ENCODE measurements at places on chromosomes 1 and 21.

DNA sequence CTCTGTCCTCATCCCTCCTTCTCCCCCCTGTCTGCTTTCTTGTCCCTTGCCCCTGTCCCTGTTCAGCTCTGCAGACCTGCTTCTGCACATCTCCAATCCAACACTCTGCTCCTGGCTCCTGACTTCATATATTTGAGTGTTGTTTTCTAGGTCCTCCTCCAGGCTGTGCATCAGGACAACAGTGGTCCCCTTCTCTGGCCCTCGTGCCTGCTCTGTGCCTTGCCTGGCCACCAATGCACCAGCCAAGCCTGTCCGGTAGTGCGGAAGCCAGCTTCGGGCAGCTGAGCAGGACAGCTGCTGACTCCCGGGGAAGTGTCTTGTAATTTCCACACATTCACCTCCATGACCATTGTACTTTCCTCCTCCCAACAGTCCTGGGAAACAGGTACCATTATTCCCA is 203.4 kb upstream of the RAB4A start:
- DNase-seq: no peak

- DNase-seq: no peak
Observed at GRCh38 chr21:23712166-23712565, 1895.1 kb downstream of the MRPL39 start.

DNA sequence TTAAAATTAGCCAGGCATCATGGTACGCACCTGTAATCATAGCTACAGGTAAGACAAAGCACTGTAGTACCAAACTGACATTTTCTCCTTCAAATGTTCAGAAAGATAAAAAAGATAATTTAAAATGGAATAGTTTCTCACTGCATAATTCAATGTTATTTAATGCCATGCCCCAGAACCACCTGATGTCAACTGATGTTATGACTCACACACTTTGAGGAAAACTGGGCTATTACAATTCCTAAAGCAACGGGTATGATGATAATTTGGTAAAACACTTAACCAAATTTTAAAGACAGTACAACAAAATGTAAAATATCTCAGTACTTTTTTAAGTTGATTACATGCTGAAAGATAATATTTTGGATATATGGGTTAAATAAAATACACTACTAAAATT is 22.9 kb upstream of the PLEKHO1 start:
- no peak for DNase-seq

DNA sequence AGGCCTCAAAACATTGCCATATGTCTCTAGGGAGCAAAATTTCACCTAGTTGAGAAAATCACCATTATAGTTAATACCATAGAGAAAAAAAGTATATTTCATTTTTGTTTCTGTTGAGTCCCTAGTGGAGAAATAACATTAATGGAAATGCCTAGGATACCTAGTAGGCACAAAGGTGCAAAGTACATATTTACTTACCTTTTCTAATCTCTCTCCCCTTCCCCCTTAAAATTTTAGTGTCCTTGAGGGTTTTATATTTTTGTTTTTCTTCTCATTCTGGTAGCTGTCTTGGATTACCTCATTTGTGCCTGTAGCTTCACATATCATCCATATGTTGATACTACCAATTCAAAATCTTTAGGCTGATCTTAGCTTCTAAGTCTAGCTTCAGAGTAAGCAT is 127.0 kb downstream of the MAGI3 start:
- no peak for DNase-seq

DNA sequence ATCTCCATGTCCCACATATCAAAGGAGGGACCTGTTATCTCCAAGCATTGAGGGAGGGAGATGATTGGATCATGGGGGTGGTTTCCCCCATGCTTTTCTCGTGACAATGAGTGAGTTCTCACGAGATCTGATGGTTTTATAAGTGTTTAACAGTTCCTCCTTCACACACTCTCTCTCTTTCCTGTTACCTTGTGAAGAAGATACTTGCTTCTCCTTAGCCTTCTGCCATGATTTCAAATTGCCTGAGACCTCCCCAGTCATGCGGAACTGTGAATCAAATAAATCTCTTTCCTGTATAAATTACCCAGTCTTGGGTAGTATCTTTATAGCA is 91.6 kb downstream of the DDAH1 start:
- no peak for DNase-seq

GRCh38 chr1:22074803-22075202 is 22.3 kb downstream of the CDC42 start:
- no peak for DNase-seq

- DNase-seq: peak; percentile 44
Observed at GRCh38 chr1:5776035-5776550, 216.1 kb downstream of the NPHP4 start.

DNA sequence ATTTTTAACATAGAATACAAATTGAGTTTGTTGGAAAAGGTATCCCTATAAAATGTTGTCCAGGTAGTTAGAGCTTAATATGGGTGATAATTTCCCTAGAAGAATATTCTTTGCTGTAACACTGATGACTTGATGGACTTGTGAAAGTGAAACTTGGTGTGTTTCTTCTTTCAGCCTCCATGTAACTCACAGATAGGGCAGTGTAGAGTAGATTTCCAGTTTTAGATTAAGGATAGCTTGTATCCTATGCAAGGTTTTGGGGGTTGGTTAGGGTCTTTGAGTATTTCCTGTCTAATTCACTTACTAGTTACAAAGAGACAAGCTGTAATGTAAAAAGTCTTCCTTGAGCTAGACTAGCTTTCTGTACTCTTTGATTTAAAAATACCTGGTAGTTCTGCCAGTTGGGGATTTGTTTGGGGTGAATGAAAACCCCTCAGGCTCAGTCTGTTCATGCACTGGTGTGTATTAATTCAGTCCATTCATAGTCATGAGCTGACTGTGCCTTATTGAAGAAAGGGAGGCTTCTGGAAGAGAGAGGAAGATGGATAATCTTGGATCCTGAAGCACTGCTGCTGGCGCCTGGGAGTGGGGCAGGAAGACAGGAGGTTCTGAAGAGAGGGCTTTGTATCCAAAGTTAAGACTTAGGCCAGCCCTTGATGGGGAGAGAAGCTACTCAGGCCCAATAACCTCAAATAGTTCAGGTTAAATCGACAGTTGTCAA is 83.6 kb downstream of the CAMTA1 start:
- no peak for DNase-seq

DNA sequence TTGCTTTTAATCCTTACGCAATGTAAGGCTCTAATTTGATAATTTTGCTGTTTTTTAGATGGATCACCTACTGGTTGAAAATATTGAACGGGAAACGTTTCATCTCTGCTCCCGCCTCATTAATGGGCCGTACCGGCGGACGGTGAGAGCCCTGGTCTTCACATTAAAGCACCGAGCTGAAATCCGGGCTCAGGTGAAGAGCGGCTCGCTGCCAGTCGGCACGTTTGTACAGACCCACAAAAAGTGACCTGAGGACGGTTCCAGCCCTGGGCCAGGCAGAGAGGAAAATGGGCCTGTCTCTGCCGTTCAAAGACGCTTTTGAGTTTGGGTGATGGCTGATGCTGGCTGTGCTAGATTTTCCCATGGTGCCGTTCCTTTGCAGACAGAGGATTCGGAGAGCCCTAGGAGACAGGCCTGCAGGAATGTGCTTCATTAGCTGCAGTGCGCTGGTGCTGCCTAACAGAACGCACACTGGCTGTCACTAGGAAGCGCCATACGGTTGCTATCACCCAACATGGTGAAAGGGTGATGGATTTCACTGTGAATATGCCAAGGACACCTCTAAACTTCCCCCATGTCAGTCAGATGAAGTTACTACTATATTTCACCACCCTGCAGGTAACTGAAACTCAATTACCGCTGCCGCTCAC is 42.9 kb downstream of the TCEANC2 start:
- DNase-seq: no peak

DNA sequence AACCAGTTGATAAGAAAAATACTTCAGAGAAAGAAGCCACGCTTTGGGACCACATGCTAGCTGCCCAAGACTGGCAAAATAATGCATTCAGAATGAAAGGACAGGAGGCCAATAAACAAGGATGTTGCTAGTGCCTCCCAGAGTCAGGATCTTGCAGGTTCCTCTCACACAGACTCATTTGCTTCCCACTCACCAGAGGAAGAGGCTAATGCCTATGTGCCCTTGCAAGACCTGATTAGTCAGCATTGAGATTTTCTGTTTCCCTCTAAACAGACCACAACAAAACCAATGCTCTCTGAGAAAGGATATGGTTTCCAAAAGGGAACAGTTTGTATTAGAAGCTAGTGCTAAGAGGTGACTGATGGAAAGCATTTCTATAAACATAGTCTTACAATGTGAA is 85.7 kb downstream of the NRDC start:
- DNase-seq: no peak

DNA sequence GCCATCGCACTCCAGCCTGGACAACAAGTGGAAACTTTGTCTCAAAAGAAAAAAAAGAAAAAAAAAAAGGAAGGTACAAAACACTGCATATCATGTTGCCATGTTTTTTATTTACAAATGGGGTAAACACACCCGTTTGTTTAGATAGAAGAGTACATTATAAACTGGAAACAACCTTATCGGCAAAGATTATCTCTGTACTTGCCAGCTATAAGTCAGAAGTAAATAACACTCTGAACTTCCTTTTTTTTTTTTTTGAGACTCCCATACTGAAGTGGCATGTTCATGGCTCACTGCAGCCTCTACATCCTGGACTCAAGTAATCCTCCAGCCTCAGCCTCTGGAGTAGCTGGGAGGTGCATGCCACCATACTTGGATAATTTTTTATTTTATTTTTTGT is 21.9 kb downstream of the USP48 start:
- DNase-seq: no peak

- no peak for DNase-seq
Observed at GRCh38 chr1:68745011-68745410, 248.1 kb upstream of the DEPDC1 start.

DNA sequence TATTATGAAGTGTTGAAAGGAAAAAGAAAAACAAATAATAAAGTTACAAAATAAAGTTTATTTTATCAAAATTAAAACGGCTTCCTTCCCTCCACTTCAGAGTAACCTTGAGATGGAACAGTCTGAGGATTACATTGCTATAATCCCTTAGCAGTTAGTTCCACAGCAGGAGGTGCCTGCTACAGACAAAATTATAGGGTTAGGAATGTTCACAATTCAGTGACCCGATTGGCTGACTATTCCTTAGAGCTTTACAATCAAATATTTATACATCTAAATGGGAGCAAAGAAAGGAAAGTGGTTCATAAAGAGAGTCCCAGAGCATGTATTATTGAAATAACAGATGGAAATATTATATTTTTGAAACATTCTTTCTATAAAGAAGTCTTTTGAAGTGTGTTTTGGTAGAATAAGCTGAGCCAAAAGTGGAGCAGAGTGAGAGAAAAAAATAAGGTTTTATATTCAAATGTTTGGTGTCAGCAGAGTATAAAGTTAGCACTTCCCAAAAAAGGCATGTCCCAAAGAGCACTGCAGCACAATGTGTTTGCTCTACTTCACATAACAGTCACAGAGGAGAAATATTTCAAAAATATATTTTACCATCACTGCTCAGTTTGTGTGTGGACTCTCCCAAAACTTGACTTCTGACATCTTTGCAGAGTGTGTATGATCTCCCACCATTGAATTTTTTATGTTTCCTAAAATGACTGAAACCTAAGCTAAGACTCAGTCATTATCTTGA is 71.4 kb upstream of the GORAB start:
- DNase-seq: no peak

DNA sequence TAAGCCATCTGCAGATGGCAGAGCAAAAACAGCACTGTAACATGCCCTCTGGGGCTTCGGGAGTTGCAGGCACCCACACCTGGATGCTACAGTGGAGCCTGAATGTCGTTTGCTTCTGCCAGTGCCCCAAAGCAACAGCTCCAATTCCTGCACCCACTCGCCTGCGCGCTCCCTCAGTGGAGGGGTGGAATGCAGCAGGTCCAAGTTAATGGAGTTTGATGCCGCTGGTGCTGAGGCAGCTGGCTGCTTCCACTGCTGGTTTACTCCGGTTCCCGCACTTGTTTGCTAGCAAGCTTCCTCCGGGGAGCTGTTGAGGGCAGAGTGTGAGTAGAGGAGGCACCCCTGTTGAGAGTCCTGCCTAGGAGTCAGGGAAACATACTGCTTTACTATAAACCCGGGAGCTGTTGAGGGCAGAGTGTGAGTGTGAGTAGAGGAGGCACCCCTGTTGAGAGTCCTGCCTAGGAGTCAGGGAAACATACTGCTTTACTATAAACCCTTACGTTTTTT is 584.0 kb upstream of the TMPRSS15 start:
- DNase-seq: no peak

DNA sequence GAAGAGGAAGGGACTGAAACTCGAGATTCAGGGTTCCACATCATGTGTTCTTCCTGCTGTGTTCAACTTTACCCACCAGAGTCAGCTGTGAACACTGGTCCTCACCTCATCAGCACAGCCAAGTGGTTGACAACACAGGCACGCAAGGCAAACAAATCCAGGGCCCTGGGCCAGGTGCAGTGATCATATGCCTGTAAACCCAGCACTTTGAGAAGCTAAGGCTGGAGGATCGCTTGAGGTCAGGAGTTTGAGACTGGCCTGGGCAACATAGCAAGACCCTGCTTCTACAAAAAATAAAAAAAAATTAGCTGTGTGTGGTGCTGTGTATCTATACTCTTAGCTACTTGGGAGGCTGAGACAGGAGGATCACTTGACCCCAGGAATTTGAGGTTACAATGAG is 8.4 kb upstream of the XKR8 start:
- no peak for DNase-seq

DNA sequence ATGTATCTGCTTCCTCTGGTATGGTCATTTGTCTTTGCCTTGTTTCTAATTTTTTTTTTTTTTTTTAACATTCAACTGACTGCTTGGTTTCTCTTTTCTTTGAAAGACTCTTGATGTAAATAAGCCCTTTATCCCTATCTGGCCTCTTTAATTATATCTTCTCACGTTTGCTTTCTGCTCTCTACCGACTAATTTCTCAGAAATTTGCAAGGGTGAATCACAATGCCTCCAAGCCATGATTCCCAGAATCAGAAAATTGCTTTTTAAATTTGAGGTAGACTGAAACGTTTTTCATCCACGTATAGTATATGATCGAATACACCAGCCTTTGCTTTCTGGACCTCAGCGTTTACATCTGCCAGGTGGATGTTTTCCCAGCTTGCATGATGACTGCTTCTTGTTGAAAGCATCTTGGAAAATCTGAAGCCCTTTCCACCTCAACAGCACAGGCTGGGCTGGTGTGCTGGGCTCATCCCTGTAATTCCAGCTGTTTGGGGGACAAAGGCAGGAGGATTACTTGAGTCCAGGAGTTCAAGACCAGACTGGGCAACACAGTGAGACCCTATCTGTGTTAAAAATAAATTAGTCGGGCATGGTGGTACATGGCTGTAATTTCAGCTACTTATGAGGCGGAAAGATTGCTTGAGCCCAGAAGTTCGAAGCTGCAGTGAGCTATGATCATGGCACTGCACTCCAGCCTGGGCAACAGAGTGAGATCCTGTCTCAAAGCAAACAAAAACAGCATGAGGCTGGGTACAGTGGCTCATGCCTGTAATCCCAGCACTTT is 35.0 kb upstream of the GPR137B start:
- peak; percentile 17 for DNase-seq

- no peak for DNase-seq
Observed at GRCh38 chr1:33183306-33183705, 1.5 kb upstream of the TRIM62 start.

GRCh38 chr1:231354330-231355020 is 16.4 kb downstream of the SPRTN start:
- no peak for DNase-seq
